ENCODE measurements at places on chromosomes 7 and 10.

DNA sequence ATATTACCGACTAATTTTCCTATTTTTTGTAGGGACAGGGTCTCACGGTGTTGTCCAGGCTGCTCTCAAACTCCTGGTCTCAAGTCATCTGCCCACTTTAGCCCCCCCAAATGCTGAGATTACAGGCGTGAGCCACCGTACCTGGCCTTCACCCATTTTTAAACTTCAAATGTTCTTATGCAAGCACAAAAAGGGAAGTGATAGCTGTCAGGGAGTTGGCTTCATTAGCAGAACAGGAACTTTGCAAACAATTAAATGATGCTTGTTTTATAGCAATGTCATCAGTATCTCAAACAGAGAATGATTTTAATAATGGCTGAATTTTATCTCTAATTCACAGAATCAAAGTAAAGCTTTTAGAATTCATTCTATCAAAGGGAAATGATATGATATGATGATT is 49.8 kb upstream of the FAM171A1 start:
- no peak for DNase-seq

DNA sequence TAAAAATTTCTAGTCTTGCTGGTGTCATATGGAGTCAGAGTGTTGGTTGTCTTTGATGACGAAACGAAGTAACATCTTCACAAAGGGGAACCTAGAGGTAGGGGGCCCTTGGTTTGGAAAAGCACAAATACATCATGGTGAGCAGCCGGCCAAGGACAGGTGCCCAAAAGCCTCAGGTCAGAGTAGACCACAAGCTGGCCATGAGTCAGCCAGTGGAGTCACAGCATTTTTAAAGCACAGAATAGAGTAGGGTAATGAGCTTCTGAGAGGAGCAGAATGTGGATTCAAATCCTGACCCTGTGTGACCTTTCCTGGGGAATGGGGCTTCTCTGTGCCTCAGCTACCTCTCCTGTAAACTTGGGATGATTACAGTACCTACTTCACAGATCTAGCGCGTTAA is 5.3 kb downstream of the CAMK2B start:
- DNase-seq = no peak

- no peak for DNase-seq
Observed at GRCh38 chr7:81709836-81710235, 60.0 kb downstream of the HGF start.

GRCh38 chr7:68511281-68511680 is 1087.0 kb upstream of the AUTS2 start:
- no peak for DNase-seq

GRCh38 chr10:90872648-90873020 is 860 bp downstream of the RPP30 start:
- DNase-seq = no peak

- DNase-seq = no peak
Observed at GRCh38 chr10:119370111-119370741, 162.9 kb downstream of the GRK5 start.

DNA sequence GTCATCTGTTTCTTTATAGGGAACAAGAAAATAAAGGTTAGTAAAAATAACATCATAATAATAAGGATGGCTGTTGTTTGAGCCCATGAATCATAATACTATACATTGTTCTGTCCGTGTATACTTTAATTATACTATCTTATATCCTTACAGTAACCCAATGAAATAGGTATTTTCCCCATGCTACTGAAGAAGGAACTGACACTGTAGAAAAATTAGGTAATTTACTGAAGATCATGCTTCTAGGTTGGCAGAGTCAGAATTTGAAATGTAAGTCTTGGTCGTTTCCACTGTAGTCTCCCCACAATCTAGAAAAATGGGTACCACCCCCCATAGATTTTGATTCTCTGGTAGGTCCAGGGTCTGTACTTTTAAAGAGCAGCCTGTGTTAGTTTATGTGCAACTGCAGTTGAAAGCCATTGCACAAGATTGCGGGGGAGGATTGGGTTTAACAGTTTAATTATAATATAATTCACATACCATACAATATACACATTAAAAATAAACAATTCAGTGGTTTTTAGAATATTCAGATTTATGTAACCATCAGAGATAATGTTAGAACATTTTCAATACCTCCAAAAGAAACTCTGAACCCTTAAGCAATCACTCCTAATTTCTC is 47.7 kb downstream of the SHOC2 start:
- DNase-seq = no peak

- DNase-seq = no peak
Observed at GRCh38 chr7:30975256-30975899, 11.6 kb downstream of the GHRHR start.

DNA sequence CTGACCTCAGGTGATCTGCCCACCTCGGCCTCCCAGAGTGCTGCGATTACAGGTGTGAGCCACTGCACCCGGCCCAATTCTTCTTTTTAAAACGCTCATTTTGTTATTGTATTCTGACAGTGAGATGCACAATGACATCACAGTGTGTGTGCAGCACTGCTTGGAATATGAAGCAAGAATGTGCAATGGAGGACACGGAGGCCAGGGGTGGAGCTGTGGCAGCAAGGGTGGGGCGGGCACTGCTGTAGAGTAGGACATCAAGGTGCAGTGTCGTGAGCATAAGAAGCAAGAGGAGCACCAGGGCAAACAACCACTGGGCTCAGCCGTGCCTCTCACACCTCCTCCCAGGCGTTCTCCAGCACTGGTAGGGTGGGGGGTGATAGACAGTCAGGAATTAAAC is 26.8 kb upstream of the GRID1 start:
- DNase-seq = no peak

- no peak for DNase-seq
Observed at GRCh38 chr10:116311706-116312490, 12.3 kb upstream of the CCDC172 start.

DNA sequence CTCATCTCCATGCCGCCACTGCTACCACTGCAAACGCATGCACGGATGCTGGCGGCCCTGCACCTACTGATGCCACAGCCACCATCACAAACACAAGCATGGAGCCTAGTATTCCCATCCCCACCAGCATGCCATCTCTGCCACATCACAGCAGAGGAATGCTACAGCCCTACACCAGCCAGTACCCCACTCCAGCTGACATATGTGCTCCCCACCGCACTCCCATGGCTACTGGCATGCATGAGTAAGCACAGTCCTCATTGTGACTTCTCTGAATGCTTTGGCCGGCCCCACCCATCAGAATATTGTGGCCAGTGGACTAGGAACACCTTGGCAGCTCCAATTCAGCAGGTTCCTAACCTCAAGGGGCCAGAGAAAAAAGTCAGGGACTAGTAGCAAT is 705.5 kb downstream of the POM121L12 start:
- DNase-seq = no peak

DNA sequence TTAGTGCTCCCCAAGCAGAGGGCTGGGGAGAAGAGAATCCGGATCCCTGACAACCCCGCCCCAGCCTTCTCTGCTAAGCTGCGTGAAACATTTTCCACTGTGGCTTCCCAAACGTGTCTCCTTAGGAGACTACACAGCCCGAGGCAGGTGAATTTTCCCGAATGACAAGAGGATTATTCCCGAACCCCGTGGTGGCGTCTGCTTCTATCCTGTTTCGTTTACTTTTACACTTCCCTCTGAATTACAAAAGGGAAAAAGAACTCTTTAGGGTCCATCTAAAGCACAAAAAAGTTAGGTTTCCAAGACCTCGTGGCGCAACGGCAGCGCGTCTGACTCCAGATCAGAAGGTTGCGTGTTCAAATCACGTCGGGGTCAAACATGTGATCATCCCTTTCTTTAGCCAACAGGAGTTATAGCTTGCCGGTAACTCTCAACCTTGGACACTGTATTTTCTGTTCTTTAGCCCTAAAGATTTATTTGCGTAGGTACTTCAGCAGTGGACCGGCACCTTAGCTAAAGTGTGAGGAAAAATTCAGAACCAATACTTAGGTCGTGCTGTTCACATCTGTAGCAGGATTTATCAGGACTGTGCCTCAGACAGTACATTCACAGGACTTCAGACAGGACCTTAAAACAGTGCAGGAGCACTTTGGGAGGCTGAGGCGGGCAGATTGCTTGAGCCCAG is 3.2 kb upstream of the ZNF789 start:
- no peak for DNase-seq

- DNase-seq = no peak
Observed at GRCh38 chr7:110372685-110373084, 718.2 kb upstream of the LRRN3 start.

DNA sequence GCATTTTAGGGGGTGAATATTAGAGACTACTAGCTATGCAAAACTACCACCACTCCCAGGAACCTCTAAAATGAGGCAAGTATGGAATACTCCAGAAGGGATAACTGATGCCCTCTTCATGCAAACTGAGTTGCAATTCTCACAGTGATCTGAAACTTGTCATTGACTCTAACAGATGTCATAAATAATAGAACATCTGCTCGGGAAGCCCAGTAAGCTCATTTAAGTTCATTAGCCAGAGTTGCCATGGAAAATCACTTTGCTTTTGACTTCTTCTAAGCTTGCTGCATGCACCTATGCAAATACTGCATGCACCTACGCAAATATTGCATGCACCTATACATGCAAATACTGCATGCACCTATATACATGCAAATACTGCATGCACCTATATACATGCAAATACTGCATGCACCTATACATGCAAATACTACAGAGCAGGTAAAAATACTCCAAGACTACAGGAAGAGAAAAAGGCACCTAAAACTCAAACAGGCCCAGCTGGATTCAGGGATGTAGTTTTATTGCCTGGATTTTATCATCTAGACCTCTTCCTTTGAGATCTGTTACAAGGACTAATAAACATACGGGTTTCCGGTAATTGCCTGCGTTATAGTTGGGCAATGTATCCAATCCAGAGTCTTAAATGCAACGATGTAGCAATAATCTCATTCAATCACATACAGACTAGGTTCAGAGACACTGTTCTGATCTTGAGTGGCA is 1061.1 kb upstream of the AUTS2 start:
- no peak for DNase-seq

DNA sequence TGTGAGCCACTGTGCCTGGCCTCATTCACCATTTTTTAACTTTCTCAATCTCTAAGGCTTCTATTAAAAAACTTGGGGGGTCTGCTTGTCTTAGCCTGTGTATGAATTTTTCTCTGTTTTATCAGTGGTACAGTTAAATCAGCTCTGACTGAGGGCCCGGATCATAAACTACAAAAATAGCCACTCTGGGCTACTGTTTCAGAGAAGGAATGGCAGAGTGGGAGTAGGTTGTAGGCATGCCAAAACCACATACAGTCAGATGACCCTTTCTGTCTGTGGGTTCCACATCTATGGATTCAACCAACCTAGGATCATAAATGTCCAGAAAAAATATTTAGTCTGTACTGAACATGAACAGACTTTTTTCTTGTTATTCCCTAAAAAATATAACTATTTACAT is 21.3 kb downstream of the TBC1D12 start:
- no peak for DNase-seq

DNA sequence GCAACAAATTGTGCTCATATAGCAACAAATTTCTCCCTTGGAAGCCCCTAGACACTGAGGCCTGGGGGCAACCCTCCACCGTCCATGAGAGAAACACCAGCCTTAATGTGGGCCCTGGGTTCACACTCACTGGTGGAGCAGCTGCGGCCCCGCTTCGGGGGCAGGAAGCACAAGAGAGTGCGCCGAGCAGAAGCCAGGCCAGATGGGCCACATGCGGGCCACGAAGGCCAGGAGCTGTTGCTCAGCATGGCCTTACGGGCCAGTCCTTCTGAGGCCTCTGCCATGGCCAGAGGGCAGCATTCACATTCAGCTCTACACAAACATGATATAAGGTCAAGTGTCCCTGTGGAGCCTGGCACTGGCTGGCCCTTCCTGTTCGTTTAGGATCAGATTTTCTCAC is 60.0 kb upstream of the VIPR2 start:
- no peak for DNase-seq

DNA sequence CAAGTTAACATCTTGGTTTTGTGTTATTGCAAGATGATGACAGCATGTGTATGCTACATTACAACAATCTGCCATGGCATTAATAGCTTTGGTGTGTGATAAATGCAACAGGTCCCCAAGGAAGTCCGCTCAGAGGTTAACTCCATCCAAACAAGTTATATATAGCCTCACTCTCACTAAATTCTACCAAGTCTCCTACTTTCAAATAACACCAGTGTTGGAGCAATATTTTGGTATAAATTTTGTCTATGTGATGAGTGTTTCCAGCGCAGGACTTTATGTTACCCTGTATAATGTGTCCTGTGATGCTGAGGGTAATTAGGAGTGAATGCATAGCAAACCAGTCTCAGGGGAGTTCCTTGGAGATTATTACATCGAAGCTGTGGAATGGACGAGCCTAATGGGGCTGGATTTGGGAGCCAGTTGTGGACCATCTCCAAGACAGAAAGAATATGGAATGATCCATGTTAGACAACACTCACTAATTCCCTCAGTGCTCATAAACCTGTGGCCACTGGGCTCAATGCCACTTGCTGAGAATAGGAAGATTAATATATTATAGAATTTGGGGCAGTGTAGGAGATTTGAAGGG is 127.6 kb upstream of the CXCL12 start:
- no peak for DNase-seq

DNA sequence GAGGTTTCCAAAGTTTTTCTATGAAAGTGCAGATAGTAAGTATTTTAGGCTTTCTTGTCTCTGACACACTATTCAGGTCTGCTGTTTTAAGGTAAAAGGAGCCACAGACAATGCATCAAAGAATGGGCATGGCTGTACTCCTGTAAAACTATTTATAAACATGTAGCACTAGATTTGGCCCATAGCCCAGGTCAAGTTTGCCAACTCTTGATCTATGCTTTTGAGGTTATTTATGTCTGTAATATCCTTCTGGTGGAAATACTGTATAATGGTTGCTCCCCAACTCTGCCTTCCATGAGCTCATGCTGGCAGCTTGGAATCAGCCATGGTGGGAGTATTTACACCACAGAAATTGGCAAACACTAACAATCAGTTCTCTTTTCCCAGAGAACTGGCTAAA is 244.6 kb downstream of the BUB3 start:
- DNase-seq = no peak

- no peak for DNase-seq
Observed at GRCh38 chr10:120480065-120480600, 23.1 kb downstream of the PLPP4 start.

GRCh38 chr7:148620749-148621359 is 30.3 kb downstream of the C7orf33 start:
- no peak for DNase-seq

DNA sequence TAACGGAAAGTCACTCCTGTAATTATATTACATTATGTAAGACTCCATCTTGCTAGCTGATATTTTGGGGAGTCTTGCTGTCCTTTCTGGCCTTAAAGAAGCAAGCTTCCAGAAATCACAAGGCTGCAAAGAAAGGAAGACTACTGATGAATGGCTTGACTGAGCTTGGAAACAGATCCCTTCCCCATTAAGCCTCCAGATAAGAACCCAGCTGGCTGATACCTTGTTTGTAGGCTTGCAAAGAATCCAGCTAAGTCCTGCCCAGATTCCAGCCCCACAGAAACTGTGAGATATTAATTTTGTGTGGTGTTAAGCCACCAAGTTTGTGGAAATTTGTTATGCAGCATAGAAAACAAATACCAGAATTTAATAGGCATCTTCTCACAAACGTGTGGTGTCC is 49.9 kb upstream of the TMEM106B start:
- DNase-seq = no peak

DNA sequence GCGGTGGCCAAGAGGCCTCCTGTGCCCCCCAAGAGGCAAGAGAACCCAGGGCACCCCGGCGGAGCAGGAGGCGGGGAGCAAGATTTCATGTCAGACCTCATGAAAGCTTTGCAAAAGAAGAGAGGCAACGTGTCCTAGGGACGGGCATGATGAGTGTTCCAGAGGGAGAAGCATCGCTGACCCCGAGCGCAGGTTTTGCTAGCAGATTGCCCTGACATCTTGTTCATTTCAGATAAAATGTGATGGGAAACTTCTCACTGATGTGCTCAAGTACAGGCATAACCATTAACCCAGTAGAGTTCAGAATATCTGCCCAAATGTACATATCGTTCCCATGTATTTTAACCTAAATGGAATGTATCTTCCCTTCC is 129.2 kb downstream of the APBB1IP start:
- no peak for DNase-seq

Measured in GOT3 (cell line).